ENCODE measurements at places on chromosomes 5 and 9.
A peak's percentile ranks its signal among the peaks of the same experiment; 100 is the strongest.

DNA sequence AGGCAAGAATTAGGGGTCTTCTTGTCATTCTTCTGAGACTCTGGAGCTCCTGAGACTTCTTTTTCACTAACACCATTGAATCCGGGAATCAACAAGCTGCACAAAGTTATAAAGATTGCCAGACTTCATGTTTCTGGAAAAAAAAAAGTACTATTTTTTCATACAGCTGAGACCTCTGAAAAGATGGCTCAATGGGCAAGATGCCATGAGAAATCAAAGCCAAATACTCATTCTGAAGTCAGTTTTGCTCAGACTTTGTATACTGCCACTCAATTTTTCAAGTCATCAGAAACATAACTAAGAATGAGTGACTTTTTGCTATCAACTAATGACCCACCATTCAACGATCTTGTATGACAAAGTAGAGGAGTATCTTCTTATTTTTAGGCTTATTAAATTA lies 512.0 kb downstream of the RAB3C start:
- DNase-seq: no peak

DNA sequence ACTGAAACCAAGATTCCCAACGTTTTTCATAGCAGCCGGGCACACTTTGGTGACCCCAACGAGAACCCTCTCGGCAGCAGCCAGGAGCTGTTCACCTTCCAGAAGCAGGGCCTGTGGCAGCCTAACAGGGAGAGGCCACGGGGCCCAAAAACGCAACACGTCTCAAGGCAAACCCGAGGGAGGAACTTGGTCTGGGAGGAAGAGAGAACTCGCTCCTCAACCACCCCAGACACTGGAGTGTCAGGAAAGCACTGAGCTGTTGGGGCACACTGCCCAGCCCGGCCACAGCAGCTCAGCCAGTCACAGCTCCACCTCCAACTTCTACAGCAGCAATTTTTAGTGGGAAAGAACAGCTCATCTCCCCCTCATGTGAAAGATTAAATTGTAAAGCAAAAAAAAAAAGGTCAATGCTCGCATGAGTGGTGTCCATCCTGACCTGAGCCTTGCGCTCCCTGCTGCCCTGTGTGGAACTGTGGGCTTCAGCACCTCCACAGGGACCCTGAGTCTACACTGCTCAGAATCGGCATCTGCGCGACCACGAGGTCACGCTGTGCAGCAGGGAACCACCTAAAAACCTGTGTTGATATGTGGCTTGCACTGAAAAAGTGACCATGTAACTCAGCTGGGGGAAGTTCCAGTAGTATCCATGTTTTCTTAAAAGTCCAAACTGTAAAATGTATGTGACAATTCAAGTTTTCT lies 55.0 kb downstream of the IPPK start:
- no peak for DNase-seq

DNA sequence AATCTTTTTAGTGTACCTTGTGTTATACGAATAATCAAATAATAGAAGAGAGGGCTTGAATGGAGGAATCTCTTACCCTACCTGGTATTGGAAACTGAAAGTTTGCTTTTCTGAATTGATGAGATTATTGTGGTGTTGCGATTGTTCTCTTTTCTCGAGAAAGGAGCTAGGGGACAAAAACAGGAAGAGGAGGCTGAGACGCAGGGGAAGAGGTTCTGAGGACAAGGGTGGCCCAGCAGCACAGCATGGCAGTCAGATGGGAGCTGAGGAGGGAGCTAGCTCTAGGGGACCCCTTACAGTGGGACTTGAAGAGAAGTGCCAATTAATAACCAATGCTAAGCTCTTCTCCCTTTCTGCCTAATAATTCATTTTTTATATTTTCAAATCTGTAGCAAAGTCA lies 183.3 kb upstream of the DMAC1 start:
- DNase-seq: no peak

- DNase-seq: no peak
Observed at GRCh38 chr9:129318121-129319075, 140.3 kb upstream of the IER5L start.

DNA sequence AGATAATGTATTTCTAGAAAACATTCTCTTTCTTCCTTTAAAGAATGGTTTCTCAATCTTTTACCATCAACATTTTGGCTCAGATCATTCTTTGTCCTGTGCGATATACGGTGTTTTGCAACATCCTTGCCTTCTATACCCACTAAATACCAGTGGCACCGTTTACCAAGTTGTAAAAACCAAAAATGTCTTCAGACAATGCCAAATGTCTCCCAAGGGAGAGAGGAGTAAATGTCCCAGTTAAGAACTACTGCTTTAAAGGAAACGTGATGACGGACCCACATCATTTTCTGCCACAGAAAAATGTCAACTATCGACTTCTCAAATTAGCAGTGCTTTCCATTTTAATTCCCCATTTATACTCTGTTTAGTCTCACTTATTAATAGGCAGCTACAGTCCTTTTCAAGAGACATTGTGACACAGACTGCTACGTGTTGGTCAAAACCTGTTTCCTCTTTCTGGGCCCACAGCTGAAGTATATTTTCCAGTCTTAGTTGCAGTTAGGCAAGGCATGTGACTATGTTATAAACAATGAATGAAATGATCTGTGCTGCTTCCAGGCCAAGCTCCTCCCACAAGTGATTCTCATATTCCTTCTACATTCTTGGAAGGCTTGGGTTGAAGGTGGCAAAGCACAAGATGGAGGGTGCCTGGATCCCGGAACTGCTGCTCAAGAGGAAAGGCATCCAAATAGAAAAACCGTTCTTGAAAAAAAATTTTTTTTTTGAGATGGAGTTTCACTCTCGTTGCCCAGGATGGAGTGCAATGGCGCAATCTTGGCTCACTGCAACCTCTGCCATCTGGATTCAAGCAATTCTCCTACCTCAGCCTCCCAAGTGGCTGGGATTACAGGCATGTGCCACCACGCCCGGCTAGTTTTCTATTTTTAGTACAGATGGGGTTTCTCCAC lies 8.8 kb downstream of the PRXL2C start:
- peak; percentile 72 for DNase-seq

DNA sequence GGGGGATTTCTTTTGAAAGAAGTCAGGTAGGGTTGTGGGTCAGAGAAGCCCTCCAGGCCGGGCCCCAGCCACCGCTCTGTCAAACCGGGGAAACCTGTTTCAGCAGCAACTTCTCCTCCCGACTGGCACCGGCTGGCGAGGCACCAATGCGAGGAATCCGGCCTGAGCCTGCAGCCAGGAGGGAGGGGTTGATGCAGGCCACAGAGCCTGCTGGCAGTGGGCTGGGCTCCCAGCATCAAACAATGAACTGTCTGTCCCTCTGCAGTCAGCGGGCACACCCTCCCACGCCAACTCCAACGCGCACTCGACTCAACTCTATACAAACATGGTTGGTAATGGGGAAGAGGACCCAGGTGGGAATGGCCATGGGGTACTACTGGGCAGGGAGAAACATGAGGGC lies 12.1 kb downstream of the PCDH1 start:
- DNase-seq: peak; percentile 29

- DNase-seq: no peak
Observed at GRCh38 chr5:77972469-77973252, 196.5 kb upstream of the TBCA start.

DNA sequence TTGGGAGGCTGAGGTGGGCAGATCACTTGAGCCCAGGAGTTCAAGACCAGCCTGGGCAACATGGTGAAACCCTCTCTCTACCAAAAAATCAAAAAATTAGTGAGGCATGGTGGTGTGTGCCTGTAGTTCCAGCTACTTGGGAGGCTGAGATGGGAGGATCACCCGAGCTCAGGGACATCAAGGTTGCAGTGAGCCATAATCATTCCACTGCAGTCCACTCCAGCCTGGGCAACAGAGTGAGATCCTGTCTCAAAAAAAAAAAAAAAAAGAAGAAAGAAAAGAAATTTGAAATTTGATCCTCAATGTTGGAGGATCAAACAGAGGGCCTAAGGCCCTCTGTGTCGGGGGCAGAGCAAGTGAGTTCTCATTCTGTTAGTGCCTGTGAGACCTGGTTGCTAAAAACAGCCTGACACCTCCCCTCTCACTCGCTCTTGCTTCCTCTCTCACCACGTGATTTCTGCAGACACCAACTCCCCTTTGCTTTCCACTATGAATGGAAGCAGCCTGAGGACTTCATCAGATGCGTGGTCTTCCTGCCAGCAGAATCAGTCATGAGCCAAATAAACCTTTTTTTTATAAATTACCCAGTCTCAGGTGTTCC lies 8.4 kb upstream of the GOLPH3 start:
- no peak for DNase-seq

DNA sequence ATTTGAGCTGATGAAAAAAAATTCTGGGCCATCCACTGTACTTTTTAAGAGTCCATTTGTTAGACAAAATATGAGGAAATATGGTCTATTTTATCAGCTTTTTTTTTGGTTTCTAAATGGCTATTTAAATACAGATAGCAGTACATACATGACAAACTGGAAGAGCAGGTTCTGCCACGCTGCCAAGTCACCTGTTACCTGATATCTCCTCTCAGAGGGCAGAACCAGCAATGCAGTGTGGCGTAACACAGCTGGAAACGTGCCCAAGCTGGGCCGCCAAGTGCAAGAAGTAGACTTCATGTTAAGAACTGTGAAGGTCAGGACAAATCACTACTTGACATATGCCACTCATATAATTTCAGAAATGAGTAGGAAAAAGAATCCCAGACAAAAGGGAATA lies 8.1 kb downstream of the MCIDAS start:
- no peak for DNase-seq

DNA sequence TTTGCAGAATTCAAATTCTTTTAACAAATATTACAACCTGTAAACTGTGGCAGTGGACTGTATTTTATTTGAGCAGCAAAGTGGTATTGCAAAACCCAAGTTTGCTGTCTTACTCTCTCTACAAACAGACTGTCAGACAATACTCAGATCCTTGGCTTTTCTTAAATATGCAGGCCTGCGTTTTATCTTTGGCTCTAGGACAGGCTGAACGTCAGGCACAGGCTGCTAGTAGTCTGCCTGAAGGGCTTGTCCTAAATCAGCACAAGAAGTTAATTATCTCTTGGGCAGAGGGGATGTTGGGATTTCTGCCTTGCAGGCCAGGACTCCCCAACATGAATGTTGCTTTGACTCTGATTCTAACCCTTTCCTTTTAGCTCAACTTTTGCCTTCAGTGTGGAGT lies 147.5 kb downstream of the SLIT3 start:
- DNase-seq: no peak

DNA sequence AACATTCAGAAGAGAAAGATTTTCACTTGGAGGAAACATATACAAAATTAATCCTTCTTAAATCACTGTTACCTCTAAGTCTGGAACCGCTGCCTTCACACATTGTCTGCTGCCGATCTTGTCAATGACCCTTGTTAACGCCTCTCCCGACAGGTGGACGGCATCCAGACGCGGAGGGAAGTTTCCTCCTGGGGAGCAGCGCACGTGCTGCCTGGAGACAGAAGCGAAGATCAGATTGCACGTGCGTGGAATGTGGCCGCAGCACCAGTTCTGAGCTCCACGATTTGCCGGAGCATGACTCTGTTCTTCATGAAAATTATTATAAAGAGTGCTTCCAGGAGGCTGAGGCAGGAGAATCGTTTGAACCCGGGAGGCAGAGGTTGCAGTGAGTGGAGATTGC lies 183.6 kb upstream of the IRX4 start:
- DNase-seq: no peak

GRCh38 chr9:127097683-127098082 lies 24.8 kb downstream of the ANGPTL2 start:
- no peak for DNase-seq

DNA sequence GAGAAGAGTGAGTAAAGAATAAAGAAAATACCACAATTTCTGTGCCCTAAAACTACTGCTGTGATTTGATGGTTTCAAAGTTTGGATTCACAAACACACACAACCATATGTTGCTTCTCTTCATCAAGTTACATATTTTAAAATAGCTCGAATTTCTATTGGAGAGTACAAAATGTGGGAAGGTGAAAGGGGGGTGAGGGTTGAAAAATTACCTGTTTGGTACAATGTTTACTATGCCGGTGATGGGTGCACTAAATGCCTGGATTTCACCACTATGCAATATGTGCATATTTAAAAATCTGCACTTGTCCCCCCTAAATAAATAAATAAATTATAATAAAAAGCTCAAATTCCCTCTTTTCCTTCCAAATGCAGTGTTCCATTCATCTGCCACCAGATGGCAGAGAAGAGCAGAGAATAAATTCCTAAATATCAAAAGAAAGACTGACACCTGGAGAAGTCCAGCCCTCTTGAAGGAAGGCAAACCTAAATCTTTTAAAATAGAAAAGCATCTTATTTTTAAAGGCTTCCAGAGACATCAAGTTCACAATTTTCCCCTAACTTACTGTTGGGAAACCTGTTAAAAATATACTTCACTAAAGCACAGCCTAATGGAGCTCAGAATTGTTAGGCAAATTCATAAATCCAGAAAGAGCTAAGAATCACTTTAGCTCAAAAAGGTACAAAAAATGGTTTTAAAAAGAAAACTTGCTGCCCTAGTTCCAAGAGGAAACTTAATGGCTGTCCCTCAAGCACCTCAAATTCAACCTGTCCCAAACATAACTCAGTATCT lies 24.8 kb upstream of the HNRNPA0 start:
- peak; percentile 33 for DNase-seq

DNA sequence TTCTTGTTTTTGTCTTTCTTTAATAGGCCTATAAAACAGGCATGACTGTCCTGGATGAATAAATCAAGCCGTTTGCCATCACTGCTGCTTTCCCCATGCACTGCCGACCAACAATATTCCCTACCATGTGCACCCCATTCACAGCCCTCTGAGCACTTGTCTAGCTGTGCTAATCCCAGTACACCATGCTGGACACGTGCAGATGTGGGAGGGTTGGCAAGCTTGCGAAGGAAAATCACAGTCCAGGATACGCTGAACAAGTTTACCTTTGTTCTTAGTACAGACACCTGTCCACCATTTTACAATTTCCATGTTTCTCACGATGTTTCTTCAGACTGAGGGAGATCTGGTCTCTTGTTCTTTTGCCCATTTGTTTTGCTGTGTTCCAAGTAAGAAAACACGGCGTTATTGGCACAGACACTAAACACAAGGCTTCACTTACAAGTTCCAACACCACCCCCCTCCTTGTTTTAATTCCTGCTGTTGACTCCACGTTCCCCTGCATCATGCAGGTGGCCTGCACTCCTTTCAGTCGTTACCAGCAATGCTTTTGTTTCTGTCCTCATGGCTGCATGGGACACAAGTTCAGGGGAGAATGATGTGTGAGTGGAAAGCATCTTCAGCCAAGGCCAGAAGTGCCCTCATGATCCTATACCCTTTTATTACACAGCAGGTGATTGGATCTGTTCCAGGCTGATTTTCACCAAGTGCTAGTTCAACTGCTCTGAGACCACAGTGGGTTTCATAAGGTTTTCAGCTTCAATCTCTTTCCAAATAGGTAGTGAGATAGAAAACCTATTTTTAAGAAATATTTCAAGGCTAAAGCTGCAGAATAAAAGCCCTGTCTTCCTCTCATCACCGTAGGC lies 608.9 kb downstream of the IRX1 start:
- no peak for DNase-seq

- no peak for DNase-seq
Observed at GRCh38 chr5:161190778-161191177, 338.8 kb upstream of the ATP10B start.

GRCh38 chr5:115394531-115394930 lies 98.1 kb upstream of the CCDC112 start:
- no peak for DNase-seq

DNA sequence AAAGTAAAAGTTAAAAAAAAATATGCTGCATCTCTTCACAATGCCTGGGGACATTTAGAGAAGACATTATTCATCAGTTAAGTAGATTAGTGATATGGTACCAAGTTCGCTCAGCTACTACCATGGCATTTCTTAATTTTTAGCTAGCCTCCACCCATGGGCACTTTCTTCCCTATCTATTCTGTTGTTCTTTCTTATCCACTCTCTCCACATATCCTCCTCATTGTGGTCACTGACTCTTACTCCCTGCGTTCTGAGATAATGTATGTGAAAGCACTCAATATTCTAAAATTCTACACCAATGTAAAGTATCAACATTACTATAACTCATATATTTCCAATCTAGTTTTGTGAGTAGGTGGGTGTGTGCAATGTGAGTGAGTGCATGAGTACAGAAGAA lies 609.7 kb upstream of the DAB2 start:
- no peak for DNase-seq
